MM.1S (cell line): ENCODE measurements at places on chromosomes 7 and 10.
A peak's percentile ranks its signal among the peaks of the same experiment; 100 is the strongest.

DNA sequence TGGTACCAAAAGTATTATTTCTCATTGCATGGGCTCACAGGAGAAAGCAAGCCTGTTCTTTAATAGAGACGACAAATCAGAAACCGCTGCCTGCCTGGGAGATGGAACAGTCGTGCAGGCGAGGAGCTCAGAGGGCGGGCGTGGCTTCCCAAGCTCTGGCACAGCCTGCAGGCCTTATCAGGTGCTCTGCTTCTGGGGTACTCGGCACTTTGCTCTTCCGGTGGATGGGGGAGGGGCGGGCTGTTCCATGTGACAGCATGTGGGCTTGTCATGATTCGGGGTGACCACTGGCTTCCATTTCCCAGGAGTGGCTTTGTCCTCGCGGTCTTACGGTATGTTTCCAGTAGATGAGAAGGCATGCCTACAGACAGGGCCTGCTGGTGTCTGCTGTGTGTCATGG lies 228.6 kb downstream of the MGMT start:
- H3K4me3 ChIP-seq: no peak overlapping the region
- DNase-seq: no peak
- no peaks in the 10 kb centered on the region for H3K4me1 ChIP-seq
- H3K27ac ChIP-seq: no peak overlapping the region

- no peak overlapping the region for H3K4me3 ChIP-seq
- DNase-seq: no peak
- H3K27ac ChIP-seq: no peak overlapping the region
- H3K36me3 ChIP-seq: no peaks in the 10 kb centered on the region
Measured at GRCh38 chr10:63887023-63887589, 365.9 kb downstream of the REEP3 start.

DNA sequence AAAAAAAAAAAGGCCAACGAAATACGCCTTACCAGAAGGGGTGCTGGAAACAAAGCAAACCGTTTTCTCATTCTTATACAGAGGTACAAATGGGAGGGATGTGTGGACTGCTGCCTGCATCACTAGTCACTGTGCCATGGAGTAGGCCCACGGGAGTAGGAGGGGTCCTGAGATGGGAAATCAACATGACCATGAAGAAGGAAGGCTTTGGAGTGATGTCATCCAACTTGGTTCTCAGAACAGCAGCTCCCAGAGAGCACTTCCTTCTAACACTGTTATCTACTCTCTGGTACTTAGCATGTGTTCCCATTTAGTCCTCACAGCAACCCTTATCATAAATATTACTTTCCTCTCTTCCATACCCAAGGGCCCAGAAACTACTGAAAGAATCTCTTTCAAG lies 60.0 kb upstream of the LRGUK start:
- peaks cover 33% of the 10 kb centered on the region for H3K4me1 ChIP-seq
- no peak for DNase-seq
- H3K27ac ChIP-seq: no peak overlapping the region
- no peak overlapping the region for H3K4me3 ChIP-seq
- no peaks in the 10 kb centered on the region for H3K27me3 ChIP-seq

- no peak overlapping the region for H3K4me3 ChIP-seq
- H3K4me1 ChIP-seq: no peaks in the 10 kb centered on the region
- no peaks in the 10 kb centered on the region for H3K36me3 ChIP-seq
- no peaks in the 10 kb centered on the region for H3K27me3 ChIP-seq
Measured at GRCh38 chr10:93820434-93820833, 62.7 kb downstream of the LGI1 start.

- no peaks in the 10 kb centered on the region for H3K4me1 ChIP-seq
- H3K36me3 ChIP-seq: no peaks in the 10 kb centered on the region
- H3K4me3 ChIP-seq: no peak overlapping the region
- no peak for DNase-seq
- H3K27me3 ChIP-seq: no peaks in the 10 kb centered on the region
Measured at GRCh38 chr7:70466725-70467364, 665.1 kb upstream of the GALNT17 start.

DNA sequence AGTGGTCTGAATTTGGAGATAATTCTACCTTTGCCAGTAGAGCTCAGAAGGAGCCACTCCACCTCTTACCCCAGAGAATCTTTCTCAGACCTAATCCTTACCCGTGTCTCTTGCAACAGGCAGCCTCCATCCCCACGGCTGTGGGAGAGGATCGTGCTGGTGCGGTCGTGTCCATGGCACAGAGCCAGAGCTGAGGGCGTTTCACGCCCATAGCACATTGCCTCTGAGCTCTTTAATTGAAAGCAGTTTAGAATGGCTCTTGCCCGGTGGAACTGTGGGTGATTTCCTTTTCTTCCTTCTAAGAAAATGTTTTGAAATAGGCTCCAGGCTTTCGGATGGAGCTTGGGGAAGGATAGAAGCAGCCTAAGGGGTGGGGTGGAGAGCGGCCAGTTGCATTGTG lies 41.5 kb downstream of the PRF1 start:
- H3K4me1 ChIP-seq: no peaks in the 10 kb centered on the region
- no peaks in the 10 kb centered on the region for H3K27me3 ChIP-seq
- no peak for DNase-seq

- no peak overlapping the region for H3K27ac ChIP-seq
- H3K36me3 ChIP-seq: no peaks in the 10 kb centered on the region; the same call in 1 of the 2 replicates
Measured at GRCh38 chr7:97851683-97852082, 20.5 kb downstream of the ASNS start.

- peak; percentile 56 for DNase-seq
- no peaks in the 10 kb centered on the region for H3K4me1 ChIP-seq
- H3K27me3 ChIP-seq: no peaks in the 10 kb centered on the region
- no peak overlapping the region for H3K4me3 ChIP-seq
- H3K27ac ChIP-seq: no peak overlapping the region
Measured at GRCh38 chr10:105950410-105950809, 1214.1 kb downstream of the SORCS1 start.

- DNase-seq: no peak
- H3K4me1 ChIP-seq: peaks cover 24% of the 10 kb centered on the region
- H3K27ac ChIP-seq: no peak overlapping the region
- H3K36me3 ChIP-seq: no peaks in the 10 kb centered on the region
- no peaks in the 10 kb centered on the region for H3K27me3 ChIP-seq
Measured at GRCh38 chr7:105209870-105210269, 178.9 kb downstream of the SRPK2 start.

DNA sequence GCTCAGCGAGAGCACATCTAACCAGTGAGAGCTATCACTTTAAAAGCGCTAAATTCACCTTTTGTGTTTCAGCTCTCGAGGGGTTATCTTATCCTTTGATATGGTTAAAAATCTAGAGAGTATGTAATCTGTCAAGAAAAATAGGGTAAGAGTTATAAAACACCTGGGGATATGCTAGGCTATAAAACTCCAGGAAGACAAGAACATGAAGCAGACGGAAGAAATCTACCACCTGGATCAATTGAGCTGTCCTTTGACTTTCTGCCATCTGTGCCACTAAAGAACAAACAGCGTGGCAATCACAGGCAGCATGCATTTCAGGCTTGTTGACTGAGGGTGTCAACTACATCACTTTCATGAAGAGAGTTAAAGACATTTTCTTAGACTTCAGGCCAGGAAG lies 83.1 kb downstream of the ZNF248 start:
- no peak overlapping the region for H3K4me3 ChIP-seq
- no peaks in the 10 kb centered on the region for H3K4me1 ChIP-seq
- H3K27ac ChIP-seq: no peak overlapping the region
- no peaks in the 10 kb centered on the region for H3K27me3 ChIP-seq
- DNase-seq: no peak
- H3K36me3 ChIP-seq: no peaks in the 10 kb centered on the region

GRCh38 chr10:2438248-2438939 lies 629.0 kb upstream of the PFKP start:
- no peaks in the 10 kb centered on the region for H3K36me3 ChIP-seq
- no peaks in the 10 kb centered on the region for H3K27me3 ChIP-seq
- H3K4me3 ChIP-seq: no peak overlapping the region
- no peak overlapping the region for H3K27ac ChIP-seq
- DNase-seq: no peak

DNA sequence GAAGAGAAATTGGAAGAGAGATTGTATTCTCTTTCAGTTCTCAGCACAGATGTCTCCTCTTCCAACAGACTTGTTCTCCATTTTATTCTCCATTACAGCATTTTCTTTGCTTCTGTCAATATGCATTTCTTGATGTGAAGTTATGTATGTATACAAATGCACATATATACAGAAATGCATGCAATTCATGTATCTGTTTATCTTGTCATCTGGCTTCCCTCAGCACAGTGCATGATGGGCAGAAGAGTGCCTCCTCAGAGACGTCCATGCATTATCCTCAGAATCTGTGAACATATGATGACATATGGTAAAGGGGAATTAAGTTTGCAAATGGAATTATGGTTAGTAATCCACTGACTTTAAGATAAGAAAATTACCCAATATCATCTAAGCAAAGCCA lies 106.7 kb upstream of the VWC2 start:
- no peak overlapping the region for H3K4me3 ChIP-seq
- no peak for DNase-seq
- H3K27me3 ChIP-seq: no peaks in the 10 kb centered on the region
- H3K36me3 ChIP-seq: no peaks in the 10 kb centered on the region

GRCh38 chr7:16347827-16348192 lies 73.5 kb downstream of the CRPPA start:
- DNase-seq: no peak
- no peak overlapping the region for H3K27ac ChIP-seq
- H3K4me3 ChIP-seq: no peak overlapping the region
- H3K36me3 ChIP-seq: no peaks in the 10 kb centered on the region
- no peaks in the 10 kb centered on the region for H3K27me3 ChIP-seq
- H3K4me1 ChIP-seq: peaks cover 7% of the 10 kb centered on the region

- no peak overlapping the region for H3K4me3 ChIP-seq
- no peaks in the 10 kb centered on the region for H3K4me1 ChIP-seq
- no peaks in the 10 kb centered on the region for H3K27me3 ChIP-seq
Measured at GRCh38 chr7:157271315-157271990, 65.4 kb upstream of the DNAJB6 start.

DNA sequence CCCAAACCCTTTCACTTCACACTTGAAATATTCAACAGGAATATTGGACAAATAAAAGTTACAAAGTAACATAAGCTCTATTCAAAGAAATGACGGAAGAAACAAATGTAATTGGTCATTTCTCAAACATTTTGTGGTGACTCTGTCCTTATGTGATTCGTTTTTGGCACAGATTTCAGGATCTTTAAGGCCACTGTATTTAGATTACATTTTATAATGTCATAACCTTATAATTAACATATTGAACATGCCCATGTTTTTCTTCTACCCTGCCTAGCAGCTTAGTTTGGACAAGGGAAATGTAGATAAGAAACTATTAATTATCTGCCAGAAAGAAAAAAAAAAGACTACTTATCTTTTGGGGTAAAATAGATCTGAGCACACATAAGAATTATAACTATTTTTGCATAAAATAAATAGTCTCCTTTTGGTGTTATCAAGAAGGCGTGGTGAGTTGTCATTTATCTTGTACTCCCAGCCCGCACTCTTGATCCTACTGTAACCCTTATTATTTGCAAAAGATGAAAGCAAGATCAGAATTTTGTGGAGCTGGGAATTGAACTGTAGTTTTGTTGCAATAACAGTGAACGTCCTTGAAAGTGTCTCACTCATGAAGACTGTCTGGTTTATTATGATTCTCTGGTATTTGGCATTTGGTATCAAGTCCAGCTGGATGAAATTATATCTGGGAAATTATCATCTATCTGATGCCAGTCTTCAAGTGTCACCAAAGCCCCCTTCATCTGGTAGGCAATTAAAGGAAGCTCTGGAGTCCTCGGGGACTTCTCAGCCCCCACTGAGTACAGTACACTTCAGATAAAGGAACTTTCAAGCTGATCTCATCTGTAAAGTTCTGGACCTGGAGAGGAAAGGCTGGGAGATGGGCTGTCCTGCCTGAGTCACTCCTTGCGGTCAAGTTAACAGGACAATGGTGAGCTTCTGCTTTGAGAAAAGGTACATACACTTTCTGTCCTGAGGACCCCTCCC lies 175.7 kb upstream of the INHBA start:
- H3K27me3 ChIP-seq: no peaks in the 10 kb centered on the region
- H3K36me3 ChIP-seq: no peaks in the 10 kb centered on the region
- H3K4me3 ChIP-seq: no peak overlapping the region
- peaks cover 24% of the 10 kb centered on the region for H3K4me1 ChIP-seq

- H3K27me3 ChIP-seq: no peaks in the 10 kb centered on the region
- no peak overlapping the region for H3K4me3 ChIP-seq
- no peaks in the 10 kb centered on the region for H3K4me1 ChIP-seq
- DNase-seq: no peak
- no peak overlapping the region for H3K27ac ChIP-seq
- no peaks in the 10 kb centered on the region for H3K36me3 ChIP-seq
Measured at GRCh38 chr10:48316236-48316635, 9.8 kb downstream of the MAPK8 start.

GRCh38 chr10:86688398-86688921 lies 20.1 kb downstream of the LDB3 start:
- no peaks in the 10 kb centered on the region for H3K4me1 ChIP-seq
- peak; percentile 59 for DNase-seq
- no peaks in the 10 kb centered on the region for H3K36me3 ChIP-seq
- H3K4me3 ChIP-seq: no peak overlapping the region
- peaks cover 12% of the 10 kb centered on the region; the same call in 1 of the 2 replicates for H3K27me3 ChIP-seq
- H3K27ac ChIP-seq: no peak overlapping the region

DNA sequence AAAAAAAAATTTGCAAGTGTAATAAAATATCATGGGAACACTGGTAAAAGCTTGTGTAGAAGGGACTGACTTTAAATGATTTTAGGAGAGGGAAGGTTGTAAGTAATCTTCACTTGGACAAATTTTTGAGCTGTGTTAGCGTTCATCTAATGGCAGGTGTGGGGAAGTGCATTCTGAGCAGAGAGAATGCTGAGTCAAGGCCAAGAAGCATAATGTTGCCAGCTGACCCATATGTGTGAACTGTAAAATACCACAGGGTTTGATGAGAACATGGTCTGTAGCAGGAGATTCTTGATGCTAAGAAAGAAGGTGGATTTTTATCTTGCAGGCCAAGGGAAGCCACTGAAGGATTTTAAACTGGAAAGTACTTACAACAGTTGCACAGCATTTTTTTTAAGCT lies 98.2 kb upstream of the ZNF32 start:
- DNase-seq: no peak
- no peaks in the 10 kb centered on the region for H3K36me3 ChIP-seq
- no peaks in the 10 kb centered on the region for H3K4me1 ChIP-seq
- no peak overlapping the region for H3K27ac ChIP-seq

- no peak overlapping the region for H3K4me3 ChIP-seq
- H3K4me1 ChIP-seq: peaks cover 29% of the 10 kb centered on the region
- DNase-seq: no peak
- H3K27me3 ChIP-seq: no peaks in the 10 kb centered on the region; the same call in 1 of the 2 replicates
Measured at GRCh38 chr7:47579458-47579857, 2.5 kb downstream of the TNS3 start.

- H3K27ac ChIP-seq: no peak overlapping the region
- no peaks in the 10 kb centered on the region for H3K4me1 ChIP-seq
- H3K36me3 ChIP-seq: no peaks in the 10 kb centered on the region
- no peaks in the 10 kb centered on the region for H3K27me3 ChIP-seq
- no peak overlapping the region for H3K4me3 ChIP-seq
- DNase-seq: no peak
Measured at GRCh38 chr7:106504645-106505044, 156.3 kb downstream of the CCDC71L start.

GRCh38 chr7:5418285-5418582 lies 5.4 kb downstream of the TNRC18 start:
- no peak for DNase-seq
- peaks cover 13% of the 10 kb centered on the region for H3K27me3 ChIP-seq
- no peaks in the 10 kb centered on the region for H3K4me1 ChIP-seq
- H3K4me3 ChIP-seq: no peak overlapping the region
